ENCODE measurements at places on chromosomes 3 and 15.

- DNase-seq, result no peak
These were observed 8.7 kb upstream of the LRTM1 start for GRCh38 chr3:54936561-54936960.

DNA sequence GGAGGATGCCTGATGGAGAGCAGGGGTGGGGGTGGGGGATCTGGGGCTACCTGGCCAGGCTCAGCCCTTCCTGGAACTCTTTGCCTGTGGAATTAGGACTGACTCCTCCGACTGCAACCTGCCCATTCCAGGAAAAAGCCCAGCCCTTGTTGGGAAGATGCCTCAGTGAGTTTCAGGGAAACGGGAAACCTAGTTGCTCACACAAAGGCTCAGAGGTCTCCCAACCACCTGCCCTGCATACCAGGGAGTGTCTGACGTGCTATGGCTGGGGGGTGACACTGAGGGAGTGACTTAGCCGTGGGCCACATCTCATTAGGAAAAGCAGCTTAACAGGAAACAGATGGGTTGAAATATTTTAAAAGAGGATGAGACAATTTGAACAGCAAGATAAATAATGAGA is 27.9 kb downstream of the CYP8B1 start:
- DNase-seq, result no peak

DNA sequence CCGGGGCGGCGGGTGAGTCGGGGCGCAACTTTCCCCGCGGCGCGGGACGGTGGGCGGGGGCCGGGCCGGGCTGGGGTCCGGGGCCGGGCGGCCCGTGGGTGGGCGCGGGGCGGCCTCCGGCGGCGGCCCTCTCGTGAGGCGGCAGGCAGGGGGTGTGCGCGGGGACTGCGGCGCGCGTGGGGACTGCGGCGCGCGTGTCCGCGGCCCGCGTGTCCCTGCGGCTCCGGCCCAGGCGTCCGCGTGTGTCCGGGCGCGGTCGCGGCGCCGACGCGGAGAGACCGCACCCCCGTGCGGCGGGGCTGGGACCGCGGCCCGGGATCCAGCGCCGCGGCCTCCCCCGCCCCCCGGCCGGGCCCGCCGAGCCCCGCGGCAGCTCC is 349 bp downstream of the PLXNA1 start:
- no peak for DNase-seq

GRCh38 chr3:43674345-43675085 is 16.2 kb upstream of the ABHD5 start:
- no peak for DNase-seq

DNA sequence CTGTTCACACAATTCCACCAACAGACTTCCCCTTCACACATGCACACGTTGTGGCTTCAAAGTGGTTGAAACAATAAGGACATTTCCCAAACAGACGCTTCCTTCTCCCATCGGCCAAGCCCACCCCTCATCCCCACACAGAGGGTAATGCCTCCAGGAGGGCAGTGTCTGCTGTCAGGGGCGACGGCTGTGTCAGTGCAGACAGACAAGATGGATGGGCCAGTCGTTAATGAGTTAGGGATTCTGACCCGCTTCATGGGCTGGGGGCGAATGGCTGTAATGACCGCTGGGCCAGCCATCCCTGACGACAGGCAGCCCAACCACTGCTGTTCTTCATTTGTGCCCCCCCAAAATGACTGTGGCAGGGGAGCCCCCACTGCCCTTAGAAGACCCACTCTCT is 20.2 kb upstream of the SKIC8 start:
- DNase-seq, result no peak

DNA sequence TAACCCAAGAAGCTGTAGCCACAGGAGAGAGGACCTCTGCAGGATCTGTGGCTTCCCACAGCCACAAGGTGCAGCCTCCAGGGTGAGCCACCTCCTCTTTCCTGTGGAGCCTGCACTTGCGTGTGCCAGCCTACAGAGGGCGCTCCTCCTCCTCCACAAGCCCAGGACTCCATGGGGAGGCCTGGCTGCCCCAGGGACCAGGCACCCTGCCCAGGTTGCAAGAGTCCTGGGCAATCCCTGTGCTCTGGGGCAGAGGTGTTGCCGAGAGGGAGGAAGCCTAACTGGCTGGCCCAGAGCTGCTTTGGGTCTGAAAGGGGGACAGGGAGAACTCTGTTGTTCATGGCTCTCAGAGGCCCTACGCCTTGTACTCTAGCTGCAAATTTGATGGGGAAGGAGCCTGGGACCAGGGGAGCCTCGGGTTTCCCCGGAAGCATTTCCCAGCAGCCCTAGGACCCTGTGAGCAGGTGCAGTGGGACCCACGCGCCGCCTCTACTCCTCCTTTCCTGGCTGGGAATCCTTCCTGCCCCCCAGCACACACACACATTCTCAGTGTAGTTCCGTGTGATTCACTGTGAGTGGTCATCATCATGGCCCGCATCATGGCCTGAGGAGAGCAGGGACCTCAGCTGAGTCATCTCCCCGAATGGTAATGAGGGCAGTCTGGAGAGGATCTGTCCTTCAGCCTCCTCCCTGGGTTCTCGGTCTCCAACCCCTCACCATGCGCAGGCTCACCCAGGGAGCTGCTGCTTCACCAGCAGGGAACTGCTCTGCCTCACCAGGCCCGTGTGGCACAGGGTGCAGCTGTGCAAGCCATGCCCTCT is 24.3 kb downstream of the TBC1D21 start:
- peak; percentile 47 for DNase-seq

- DNase-seq, result no peak
These were observed 2.7 kb downstream of the LMAN1L start for GRCh38 chr15:74815121-74815934.

DNA sequence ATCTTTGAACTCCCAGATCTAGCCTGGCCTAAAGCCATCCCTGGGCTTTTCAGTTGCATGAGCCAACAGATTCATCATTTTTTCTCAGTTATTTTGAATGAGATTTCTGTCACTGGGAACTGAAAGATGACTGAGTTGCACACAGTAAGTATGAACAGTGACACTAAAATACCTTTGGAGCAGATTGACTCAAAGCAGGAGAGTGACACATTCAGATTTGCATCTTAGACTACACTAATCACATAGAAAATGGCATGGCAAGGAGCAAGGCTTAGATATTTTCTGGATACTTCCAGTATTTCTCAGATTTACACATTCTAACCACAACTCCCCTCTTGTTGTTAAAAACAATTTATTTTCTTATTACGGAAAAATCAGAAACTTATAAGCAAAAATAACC is 32.8 kb downstream of the SEC62 start:
- no peak for DNase-seq

DNA sequence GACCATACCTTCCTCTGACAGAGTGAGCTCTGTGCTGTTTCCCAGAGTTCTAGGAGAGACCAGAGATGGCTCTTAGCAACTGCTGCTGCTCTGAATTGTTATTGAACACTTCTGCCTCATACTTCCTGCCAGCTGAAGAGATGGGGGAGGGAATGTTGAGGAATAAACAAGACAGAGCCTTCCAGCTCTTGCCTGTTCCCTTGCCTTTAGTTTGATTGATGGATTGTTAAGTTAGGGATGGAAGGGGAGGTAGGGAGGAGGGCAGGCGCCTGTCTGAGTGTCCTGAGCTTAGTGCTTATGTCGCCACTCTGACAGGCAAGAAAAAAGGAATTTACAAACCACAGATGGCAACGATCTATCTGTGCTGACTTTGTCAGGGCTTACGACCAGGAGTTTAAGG is 42.8 kb downstream of the ZNF609 start:
- no peak for DNase-seq

DNA sequence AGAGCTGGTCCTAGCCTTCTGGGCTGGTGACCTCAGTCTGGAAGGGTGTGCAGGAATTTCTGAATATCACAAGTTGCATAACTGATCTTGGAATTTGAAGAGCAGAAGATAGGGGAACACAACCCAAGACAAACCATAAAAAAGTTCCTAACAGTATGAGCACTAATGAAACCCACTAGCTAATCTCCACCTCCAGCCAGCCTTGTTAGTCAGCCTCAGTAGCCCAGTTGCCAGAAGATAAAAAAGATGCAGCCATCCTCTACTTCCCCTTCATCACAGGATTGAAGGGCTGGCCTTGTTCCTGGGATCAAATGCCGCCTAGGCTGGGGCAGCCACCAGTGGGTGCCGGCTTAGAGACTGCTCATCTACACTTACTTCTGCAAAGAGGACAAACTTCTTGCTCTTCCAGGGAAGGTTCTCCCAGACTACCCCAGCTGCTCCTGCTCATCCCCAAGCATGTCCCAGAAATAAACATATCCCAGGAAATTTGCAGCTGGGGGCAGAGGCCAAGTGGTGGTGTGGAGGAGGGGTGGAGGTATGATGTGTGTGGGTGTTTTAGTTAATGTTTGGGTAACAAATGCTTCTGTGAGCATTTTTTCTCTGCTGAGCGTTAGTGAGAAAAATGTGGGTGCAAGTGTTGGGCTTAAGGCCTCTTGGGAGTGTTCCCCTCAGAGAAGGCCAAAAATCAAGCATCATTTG is 9.2 kb upstream of the ITGA11 start:
- no peak for DNase-seq

DNA sequence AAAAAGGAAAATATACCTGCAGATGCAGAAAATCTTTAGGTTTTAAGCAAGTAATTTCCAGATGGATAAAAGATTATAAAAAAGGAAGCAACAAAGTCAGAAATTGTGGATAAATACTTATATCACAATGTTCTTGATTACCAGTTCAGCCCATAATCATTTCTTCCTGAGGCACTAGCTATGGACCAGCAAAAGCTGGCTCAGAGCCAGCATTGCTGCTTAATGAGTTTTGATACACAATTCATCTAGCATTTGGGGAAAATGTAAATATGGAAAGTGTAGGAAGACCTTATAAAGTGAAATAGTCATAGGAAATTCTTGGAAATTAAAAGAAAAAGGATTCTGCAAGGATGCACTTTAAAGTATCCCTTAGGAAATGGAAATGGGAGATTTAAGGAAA is 168.3 kb upstream of the GBE1 start:
- DNase-seq, result no peak

- no peak for DNase-seq
These were observed 22.6 kb upstream of the TEX9 start for GRCh38 chr15:56342653-56343052.

DNA sequence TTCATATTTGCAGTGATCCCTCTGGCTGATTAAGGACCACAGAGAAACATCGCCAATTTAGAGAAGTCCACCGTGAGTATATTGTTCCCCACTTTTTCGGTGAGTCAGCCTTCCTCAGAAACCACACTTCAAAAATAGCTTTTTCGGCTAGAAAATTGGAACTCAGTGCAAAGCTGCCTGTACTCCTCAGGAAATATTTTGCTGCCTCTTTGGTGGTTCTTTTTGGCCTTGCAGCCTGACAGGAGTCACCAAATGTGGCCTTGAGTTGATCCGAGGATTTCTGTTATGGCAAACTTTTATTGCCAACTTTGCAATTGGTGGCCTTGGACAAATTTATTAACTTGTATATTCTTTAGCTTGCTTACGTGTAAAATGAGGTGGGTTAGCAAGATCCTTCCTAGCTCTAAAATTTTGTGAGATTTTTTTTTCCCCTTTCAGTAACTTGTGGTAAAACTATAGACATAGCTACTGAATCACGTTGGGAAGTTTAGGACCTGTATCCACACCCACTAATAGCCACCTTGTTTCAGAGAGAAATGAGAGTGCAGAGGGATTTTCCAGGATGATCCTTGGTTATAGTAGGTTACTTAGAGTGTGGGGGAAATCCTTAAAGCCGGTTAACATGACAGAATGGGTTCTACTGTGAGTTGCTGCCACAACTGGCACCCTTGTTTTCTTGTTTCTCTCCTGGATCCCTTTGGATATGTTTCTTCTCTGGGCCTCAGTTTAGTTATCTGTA is 9.9 kb downstream of the ARL6IP5 start:
- DNase-seq, result no peak

DNA sequence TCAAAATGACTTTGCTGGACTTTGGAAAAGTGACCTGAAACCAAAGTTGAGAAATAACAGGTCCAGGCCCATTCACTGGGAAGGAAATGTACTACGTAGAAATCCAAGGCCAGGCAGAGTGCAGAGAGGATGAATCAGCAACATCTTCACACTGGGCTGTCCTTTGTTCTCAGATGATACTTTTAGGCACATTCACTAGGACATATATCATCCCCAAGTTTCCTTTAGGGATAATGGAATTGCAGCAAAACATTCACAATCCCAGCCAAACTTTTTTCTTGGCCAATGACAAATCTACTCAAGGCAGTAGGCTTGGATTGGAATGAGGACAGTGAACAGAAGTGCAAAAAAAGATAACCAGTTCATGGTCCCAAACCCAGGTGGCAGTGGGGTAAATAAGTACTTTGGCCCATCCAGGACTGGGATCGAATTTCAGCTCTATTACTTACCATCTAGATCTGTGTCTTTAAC is 75.1 kb downstream of the CLDN11 start:
- no peak for DNase-seq

DNA sequence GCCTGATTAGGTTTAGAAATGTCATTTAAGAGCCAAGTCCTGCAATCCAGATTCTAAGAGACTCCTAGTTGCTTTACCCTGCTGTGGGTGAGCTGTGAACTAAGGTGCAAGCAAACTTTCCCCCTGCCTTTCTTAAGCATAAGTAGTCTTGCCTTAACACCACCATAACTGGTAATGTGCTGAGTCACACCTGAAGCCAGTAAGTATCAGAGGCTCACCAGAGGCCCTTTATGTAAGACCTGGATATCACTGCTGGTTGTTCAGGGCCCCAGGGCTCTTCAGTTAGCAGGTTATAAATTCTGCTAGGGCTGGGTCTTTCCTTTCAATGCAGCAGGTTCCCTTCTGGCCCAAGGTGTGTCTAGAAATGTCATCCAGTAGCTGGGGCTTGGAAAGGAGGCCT is 509.9 kb downstream of the VGLL3 start:
- DNase-seq, result no peak

- no peak for DNase-seq
These were observed 87.0 kb upstream of the ALDH1L1 start for GRCh38 chr3:126267169-126267975.

DNA sequence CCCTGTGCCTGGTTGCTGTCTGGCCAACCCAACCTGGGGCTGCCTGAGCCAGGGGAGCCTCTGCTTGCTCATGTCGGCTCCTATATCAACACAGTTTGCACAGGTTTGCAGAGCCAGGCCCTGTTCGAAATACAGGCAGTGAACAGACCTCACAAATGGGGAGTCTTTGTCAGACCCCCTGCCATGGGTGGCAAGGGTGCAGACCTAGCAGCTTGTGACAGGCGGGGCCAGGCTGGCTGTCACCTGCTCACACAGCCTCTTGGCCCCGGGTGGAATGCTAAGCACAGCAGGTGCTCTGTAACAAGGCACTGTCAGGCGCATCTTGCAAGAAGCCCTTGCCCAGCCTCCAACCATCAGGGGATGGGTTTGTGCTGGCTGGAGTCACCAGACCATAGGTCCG is 47.3 kb downstream of the BDH1 start:
- no peak for DNase-seq

GRCh38 chr15:66997212-66997611 is 68.2 kb upstream of the SMAD3 start:
- no peak for DNase-seq

GRCh38 chr3:114294940-114295480 is 1.2 kb downstream of the TIGIT start:
- DNase-seq, result peak; percentile 32

- DNase-seq, result no peak
These were observed 542 bp downstream of the ACAA1 start for GRCh38 chr3:38136393-38136776.

GRCh38 chr3:66822186-66823008 is 175.7 kb upstream of the KBTBD8 start:
- DNase-seq, result peak; percentile 53

DNA sequence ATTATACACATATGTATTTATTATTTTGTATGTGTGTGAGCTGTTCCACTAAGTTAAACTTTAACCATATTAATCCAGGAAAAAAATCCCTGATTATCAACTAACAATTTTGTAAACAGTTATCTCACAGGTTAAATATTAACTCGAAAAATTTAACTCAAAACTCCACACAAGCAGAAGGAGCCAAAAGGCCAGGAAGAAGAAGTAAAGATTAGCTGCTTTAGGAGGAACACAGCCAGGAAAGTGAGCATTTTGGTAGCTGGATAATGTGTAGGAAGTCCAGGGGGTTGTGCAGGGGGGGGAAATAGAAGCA is 425.0 kb downstream of the TIGIT start:
- no peak for DNase-seq
